Testis (tissue), 5 donors: ENCODE measurements at places on chromosomes 6 and 20.

DNA sequence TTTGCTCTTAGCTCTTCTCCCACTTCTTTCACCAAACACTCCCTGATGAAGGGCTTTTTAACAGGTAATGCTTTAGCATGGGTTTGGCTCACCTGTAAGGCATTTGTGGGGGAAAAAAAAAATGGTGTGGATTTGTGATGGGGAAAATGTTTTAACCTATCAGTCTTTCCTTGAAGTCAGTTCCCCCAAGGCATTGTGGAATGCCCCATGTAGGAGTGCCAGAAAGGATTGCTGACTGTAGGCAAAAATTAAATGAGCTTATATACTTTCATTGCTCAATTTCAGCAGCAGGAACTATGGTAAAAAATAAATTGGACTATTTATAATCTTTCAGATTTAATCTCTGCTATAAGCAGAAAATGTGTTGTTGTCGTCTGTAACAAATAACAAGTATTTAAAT lies 10.6 kb upstream of the SASH1 start:
- no peak for DNase-seq

GRCh38 chr20:43919686-43920403 lies 5.2 kb downstream of the TOX2 start:
- no peak for DNase-seq

- DNase-seq: no peak
Observed at GRCh38 chr20:37941332-37941731, 38.4 kb downstream of the VSTM2L start.

- no peak for DNase-seq
Observed at GRCh38 chr6:135004399-135004798, 50.2 kb downstream of the HBS1L start.

DNA sequence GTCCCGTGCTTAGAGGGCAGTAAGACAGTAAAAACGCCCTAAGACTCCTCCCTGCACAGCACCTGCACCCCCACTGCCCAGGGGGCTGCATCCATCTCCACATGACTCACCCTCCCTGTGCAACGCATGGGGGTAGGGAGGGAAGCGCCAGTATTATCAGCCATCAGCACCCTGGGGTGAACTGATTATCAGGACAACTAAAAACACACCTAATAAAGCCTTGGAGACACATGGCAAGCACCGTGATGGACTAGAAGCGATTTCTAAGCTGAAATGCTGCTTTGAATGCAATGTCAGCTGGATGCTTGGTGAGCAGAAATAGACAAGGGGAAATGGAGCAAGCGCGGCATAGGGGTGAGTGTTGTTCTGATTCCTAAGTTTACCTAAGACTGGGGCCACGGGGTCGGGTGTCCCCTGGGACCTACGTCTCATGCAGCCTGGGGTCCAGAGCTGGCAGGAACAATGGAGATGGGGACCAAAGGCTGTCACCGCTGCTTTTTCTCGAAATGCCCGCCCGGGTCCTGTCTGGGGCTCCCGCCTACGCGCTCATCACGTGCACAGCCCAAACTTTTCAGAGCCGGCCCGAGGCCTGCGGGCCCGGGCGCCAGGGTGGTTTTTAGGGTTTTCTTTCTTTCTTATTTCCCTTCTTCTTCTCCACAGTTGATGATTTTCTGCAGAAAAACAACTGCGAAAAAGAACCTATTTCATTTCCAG lies 702 bp upstream of the TNFAIP3 start:
- DNase-seq: no peak

GRCh38 chr6:160427312-160428068 lies 79.3 kb downstream of the SLC22A3 start:
- DNase-seq: no peak

- DNase-seq: no peak
Observed at GRCh38 chr6:85408039-85408438, 41.8 kb upstream of the NT5E start.

- DNase-seq: no peak
Observed at GRCh38 chr6:111894951-111895350, 21.7 kb upstream of the FYN start.

DNA sequence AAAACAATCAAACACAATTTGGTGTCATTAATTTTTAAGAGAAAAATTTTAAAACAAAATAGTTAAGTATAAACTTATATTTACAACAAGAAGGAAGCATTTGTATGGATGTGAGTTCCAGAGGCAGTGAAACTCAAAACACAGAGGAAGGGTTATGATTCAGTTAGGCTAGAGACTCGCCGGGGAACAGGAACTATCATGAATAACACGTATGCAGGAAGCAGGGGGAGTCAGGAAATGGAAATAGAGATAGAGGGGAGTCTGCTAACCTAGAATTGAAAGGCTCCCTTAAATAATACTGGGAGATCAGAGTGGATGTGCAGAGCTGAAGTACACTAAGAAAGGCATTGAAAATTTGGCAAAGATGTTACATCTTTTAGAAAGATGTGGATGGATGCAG lies 14.2 kb upstream of the HLA-DRB1 start:
- no peak for DNase-seq

- DNase-seq: no peak
Observed at GRCh38 chr6:156876302-156876701, 99.1 kb downstream of the ARID1B start.

- no peak for DNase-seq
Observed at GRCh38 chr6:33714385-33715040, 3.0 kb upstream of the UQCC2 start.

DNA sequence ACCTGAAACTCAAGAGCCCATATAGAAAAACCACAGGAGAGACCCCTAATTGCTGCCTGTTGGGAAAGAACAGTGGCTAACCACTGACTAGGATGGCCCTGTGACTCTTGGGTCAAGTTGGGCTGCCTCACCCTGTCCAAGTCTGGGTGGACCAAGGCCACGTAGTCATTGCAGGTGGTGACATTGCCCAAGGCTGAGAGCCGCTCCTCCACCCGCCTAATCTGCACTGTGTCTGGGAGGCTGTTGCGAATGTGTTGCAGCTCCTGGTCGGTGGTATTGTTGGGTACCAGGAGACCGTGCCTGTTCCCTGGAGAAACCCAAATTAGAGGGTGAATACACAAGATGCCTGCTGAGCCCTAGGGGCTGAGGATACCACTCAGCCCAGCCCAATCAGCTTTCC lies 2.6 kb upstream of the MMP24OS start:
- DNase-seq: no peak

GRCh38 chr6:82367704-82368103 lies 4.1 kb downstream of the TPBG start:
- no peak for DNase-seq

- no peak for DNase-seq
Observed at GRCh38 chr6:108710030-108710429, 138.2 kb upstream of the ARMC2 start.

- no peak for DNase-seq
Observed at GRCh38 chr20:62897666-62898065, 28.6 kb downstream of the DIDO1 start.

DNA sequence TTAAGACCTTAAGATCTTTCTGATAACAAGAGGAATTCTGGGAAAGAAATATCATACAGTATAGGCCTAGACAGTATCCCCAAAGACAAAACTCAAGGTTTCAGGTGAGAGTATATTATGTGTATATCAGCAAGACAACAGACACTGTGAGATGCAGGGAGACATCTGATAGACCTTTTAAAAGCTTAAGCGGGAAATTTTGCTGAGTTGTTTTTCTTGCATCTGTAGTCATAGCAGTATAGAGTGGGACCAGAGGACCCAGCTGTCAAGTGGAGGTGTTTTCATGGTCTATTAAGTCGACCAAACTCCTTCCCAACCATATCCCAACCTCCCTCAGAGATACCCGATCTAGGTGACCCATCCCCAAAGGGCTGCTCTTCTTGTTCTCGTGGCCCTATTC lies 98.1 kb upstream of the THEMIS start:
- no peak for DNase-seq

DNA sequence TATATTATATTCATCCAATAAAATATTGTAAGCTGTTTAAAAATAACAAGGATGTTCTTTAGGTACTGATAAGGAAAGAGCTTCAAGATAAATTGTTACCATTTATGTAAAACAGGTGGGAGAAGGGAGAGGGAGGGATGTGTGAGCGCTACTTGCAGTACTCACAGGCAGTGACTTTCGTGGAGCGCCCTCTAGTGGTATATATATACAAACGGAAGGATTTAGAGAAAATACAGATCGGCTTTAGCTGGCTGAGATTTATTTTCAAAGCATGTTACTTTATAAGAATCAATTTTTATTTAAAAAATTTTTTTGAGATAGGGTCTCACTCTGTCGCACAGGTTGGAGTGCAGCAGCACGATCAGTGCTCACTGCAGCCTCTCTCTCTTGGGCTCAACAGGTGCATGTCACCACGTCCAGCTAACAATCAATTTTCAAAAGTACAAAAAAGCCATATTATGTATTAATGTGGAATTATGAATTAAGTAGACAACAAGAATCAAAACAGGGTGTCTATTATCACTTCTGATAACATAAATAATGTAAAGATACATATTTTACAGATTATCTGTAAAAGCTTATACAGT lies 3.3 kb upstream of the MOG start:
- DNase-seq: peak; percentile 73

DNA sequence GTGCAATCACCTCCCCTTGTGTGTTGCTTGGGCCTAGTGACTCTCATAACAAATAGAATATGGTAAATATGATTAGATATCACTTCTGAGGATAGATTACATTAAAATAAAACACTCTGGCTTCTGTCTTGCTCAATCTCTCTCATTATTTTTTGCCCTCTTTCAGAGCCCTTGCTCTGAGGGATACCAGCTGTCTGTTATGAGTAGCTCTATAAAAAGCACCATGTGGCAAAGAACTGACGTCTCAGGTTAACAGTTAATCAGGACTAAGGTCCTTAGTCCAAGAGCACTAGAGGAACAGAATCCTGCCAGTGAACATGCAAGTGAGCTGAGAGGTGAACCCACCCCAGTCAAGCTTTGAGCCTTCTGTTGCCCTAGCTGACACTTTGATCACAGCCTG lies 402.2 kb upstream of the HTR1E start:
- DNase-seq: no peak

DNA sequence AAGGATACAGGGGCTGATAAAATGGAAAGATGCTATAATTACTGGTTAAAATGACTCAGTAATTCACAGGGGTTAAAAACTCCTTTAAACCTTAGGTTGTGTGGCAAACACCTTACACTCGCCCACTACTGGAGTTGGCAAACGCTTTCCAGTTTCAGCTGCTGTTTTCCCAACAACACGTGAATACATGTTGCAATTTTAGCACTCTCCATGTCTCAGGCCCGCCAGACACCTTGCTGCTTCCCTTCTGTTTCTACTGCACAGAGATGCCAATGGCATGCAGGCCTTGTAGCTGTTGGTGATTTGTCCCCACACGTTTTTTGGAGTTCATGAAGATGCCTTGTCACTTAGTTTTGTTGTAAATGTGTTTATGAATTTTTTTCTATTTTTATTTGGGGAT lies 5.3 kb upstream of the TTPAL start:
- no peak for DNase-seq

GRCh38 chr20:43681468-43681942 lies 14.6 kb downstream of the MYBL2 start:
- no peak for DNase-seq

GRCh38 chr20:63831993-63832686 lies 1.1 kb upstream of the ZBTB46 start:
- DNase-seq: peak; percentile 42

DNA sequence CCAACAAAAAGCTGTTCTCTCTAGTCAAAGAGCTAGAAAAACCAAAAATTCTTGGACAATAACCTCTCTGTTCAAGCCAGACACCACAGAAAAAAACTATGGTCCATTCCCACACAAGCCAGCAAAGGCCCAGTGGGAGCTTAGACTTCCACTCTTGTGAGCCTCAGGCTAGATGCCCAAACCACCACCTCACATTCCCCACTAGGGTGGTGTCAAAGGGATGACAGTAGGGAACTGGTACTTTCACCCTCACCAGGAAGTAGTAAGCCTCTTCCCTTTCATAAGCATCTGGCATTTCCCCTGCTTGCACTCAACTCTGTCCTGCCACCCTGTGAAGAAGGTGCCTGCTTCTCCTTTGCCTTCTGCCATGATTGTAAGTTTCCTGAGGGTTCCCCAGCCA lies 58.4 kb upstream of the RNF217 start:
- no peak for DNase-seq

- DNase-seq: no peak
Observed at GRCh38 chr20:62905536-62906117, 20.7 kb downstream of the DIDO1 start.

GRCh38 chr20:57180954-57181353 lies 85.5 kb downstream of the BMP7 start:
- DNase-seq: no peak

- no peak for DNase-seq
Observed at GRCh38 chr6:46657642-46658041, 4.9 kb downstream of the SLC25A27 start.
